HS-5 (cell line): ENCODE measurements at places on chromosomes 1 and 21.

DNA sequence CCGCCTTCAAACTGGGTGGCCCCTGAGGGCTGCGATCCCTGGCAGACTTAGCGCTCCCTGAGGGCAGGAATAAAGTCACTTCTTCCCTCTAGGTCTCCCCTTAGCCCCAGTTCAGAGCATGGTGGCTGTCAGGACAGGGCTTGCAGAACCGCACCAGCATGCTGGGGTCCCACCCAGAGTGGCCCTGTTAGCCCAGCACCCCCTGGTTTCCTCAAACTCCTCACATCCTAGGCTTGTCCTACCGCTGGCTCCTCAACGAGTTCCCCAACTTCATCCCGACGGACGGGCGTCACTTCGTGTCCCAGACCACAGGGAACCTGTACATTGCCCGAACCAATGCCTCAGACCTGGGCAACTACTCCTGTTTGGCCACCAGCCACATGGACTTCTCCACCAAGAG, 15.8 kb downstream of the CNTN2 start:
- no peak for DNase-seq

- no peak for DNase-seq
Measured at GRCh38 chr1:36093929-36094328, 5.2 kb downstream of the ADPRS start.

- no peak for DNase-seq
Measured at GRCh38 chr1:205477759-205478247, 22.0 kb upstream of the BLACAT1 start.

GRCh38 chr1:1351511-1352427, 2.6 kb upstream of the DVL1 start:
- no peak for DNase-seq

DNA sequence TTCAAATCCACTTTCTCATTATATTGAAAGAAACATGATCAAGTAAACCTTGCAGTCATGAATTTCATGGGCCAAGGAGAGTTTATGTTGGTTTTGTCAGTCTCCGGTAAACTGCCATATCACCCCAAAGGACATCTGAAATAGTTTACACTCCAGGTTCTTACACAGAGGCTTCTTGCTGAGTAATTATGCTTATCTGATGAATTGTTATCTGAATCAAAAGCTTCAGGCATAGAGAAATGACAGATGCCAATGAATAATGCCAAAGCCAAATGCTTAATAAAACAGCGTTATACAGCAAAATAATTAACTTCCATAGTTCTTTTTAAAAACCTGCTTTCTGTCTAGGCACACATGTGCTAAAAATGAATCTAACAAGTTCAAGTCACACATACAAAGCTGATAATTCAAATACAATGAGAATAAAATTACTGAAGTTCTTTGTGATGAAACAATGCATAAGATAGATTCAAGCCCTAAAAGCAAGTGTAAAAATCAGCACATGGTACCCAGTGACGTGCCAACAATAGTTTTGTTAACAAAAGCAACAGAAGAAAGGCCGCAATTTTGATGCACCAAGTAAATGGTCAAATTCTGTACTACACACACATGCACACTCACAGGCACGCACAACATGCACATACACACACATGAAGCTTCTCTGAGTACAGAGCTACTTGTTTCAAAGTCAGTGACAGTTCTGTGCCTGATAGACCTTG, 109.2 kb downstream of the SLC44A5 start:
- no peak for DNase-seq

DNA sequence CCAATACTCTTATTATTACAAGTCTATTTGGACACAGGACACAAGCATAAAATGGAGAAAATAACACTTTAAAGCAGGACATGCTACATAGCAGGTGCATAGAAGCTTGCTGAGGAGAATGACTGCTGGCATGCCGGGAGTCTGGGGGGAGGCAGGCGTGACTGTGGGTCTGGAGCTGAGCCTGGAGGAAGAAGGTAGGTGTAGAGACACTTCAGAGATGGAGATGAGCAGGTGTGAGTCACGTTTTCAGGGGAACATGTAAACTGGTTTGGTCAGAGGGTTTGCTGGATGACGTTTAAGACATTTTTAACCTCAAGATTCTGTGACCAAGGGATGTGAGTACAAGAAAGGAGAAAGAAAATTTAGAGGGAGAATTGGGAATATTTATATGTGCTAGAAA, 24.5 kb downstream of the OSCP1 start:
- no peak for DNase-seq
